Left cardiac atrium (tissue), 4 donors: ENCODE measurements at places on chromosomes 6 and 20. TPM values are rescaled to one million over a fixed set of nuclear protein-coding genes. Genes with fewer than 3 reads are reported as not detected.

Gene NOTCH4
- 22.4 TPM for total RNA-seq

Gene IMPG1
- not detected for total RNA-seq

Gene GPR6
- total RNA-seq = not detected

Gene HLA-DRB1
- total RNA-seq = 45.9 TPM

Gene USP49
- 1.7 TPM for total RNA-seq

DNA sequence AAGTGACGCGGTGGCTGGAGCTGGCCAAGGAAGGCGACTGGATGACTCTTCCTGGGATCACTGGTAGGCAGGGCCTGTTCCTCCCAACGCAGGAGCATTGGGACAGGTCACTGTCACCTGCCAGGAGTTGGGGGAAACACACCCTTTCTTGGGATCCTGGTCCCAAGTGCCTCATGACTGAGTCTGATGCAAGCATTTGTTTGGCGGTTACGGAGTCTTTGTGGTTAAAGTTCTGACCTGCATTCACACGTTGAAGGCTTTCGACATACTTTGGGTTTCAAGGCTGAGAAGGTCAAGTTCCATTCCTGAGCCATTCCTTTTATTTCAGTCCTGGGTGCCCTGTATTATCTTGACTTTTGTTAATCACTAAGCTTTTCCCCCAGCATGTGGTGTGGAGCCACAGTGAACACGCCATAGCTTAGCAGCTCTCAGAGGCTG is 6.0 kb downstream of the PNLDC1 start:
- DNase-seq = no peak

DNA sequence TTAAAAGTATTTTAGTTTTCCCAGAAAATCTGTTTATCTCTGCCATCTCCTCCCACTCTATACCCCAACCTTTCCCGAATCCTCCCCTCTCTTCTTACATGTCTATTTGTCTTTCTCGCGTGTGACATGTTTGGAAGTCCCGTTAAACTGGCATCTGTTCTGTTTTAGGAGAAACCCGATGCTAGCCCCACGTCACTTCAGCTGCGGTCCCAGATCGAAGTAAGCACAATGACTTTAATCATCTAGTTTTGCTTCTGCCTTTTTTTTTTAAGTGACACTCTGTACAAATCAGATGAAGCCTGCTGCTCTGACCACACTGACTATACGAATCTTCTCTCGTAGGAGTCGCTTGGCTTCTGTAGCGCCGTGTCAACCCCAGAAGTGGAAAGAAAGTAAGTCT is 97.4 kb downstream of the SASH1 start:
- DNase-seq = no peak

- DNase-seq = no peak
These were observed 775 bp downstream of the PIGU start for GRCh38 chr20:34675993-34676641.

GRCh38 chr20:23079016-23079351 is 7.1 kb downstream of the CD93 start:
- no peak for DNase-seq

- no peak for DNase-seq
These were observed 90.6 kb downstream of the TTLL2 start for GRCh38 chr6:167415441-167415961.

DNA sequence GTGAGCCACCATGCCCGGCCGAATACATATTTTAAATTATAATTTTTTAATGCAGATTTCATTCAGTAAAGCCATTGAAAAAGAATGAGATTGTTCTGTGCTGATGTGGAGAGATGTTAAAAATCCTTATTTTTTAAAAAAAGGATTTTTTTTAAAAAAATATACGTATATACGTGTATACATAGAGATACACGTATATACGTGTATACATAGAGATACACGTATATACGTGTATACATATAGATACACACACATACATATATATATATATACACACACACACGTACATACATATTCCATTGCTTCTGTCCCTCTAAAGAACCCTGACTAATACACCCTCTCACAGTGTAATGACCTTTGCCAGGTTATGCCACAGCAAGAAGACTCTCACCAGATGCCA is 23.8 kb upstream of the TBC1D7 start:
- no peak for DNase-seq

DNA sequence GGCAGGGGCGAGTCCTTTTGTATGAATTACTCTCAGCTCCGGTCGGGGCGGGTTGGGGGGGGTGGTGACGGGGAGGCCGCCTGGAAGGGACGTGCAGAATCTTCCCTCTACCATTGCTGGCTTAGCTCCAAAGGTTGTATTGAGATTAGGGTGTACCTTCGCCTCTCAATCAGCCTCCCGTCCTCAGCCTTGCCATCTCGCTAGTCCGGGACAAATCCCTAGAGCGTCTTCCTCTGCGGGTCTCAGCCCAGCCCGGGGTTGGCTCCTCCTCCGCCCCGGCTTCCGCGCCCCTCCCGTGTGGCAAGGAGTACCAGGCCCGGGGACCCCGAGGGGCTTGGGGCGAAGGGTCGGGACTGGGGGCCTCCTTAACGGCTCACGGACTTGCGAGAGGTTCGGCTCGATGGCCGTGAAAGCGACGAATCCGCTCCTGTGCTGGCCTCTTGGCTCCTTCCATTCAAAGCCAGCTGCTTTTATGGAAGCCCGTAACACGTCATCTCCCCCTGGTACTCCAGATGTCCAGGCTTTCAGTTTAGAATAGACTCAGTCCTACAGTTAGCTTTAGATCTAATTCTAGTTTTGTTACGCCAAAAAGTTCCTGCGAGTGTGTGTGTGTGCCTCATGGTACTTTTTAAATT is 636 bp upstream of the EEF1A1 start:
- peak; percentile 85 for DNase-seq

- DNase-seq = no peak
These were observed 405.9 kb upstream of the SULF2 start for GRCh38 chr20:48191200-48191599.

GRCh38 chr6:5295623-5296022 is 34.3 kb downstream of the FARS2 start:
- no peak for DNase-seq

DNA sequence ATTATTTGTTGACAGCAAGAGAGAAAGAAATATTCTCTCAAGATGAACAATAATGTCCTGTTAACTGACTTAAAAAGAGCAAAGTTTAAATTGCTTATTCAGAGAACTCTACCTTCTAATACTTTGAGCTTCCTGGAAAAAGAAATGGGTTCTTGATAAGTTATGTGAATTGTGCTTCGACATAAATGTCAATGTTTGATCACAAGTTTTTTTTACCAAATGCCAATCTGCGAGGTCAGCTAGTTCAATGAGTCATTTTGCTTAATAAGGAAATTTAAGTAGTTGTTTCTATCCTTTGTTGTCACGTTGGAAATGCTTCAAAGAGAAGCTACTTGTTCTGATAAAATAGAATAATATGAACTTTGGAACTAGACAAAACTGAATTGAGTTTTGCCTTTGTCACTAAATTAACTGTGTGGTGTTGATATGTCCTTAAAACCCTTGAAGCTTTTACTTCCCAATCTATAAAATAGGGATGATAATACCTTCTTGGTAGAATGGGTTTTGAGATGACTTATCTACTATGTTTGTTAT is 642.1 kb upstream of the FLRT3 start:
- DNase-seq = no peak

GRCh38 chr20:37309936-37310590 is 20.6 kb downstream of the MANBAL start:
- no peak for DNase-seq

GRCh38 chr6:165096868-165097267 is 212.5 kb downstream of the C6orf118 start:
- DNase-seq = no peak
